Stimulated activated CD8-positive, alpha-beta memory T cell treated with anti-CD3 and anti-CD28 coated beads, Interleukin-4, amount 100 ng/mL, for 1 hour (primary cell): ENCODE measurements at places on chromosomes 6 and 20.
A peak's percentile ranks its signal among the peaks of the same experiment; 100 is the strongest.

DNA sequence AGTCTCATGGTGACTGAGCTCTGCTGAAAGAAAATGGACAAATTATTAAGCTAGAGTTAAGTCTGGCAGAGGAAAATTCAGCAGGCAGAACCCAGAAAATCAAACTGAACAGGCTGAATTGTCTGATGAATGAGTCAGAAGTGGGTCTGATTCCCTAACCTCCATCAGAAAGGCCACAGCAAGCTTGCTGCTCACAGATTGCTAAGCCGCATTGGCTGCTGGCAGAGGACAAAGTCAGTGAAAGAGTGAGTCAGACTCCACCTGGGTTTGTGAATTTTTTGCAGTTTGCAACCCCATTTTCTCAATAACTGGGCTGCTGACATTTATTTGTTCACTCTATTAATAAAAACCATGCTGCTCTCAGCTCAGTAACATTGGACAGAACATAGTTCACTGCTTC is 191.3 kb downstream of the EPM2A start:
- no peak for DNase-seq

GRCh38 chr6:30554962-30555815 is 1.1 kb downstream of the GNL1 start:
- no peak for DNase-seq

DNA sequence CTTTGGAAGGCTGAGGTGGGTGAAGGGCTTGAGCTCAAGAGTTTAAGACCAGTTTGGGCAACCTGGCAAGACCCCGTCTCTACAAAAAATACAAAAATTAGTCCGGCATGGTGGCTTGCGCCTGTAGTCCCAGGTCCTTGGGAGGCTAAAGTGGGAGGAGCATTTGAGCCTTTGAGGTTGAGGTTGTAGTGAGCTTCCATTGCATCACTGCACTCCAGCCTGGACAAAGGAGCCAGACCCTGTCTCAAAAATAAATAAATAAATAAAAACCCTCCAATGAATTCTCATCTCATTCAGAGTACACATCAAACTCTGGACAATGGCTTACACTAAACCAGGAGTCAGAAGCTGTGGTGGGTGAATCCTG is 31.8 kb downstream of the B4GALT5 start:
- no peak for DNase-seq

- DNase-seq = no peak
Observed at GRCh38 chr6:50699051-50699775, 14.1 kb upstream of the TFAP2D start.

DNA sequence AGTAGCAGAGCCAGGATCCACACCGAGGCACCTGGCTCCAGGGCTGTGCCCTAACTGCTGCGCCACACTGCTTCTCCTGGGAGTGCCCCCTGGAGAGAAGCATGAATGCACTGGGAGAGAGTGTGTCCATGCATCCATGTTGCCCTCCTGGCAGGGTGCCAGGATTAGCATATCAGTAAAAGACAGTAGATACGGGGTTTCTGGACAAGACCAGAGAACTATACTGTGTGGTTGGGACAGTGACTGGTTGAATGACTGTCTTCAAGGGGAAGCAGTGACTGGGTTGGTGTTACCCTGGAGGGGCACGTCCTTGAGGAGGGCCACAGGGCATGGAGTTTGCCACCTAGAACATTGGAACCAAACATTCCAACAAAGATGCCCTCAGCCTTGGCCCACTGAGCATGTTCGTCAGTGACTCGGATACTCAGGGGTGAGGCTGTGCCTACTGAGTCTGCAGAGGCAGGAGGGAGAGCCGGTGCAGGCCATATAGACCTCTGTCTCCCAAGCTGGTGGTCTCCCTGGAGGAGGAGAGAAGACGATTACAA is 288.8 kb downstream of the CDC5L start:
- DNase-seq = no peak

DNA sequence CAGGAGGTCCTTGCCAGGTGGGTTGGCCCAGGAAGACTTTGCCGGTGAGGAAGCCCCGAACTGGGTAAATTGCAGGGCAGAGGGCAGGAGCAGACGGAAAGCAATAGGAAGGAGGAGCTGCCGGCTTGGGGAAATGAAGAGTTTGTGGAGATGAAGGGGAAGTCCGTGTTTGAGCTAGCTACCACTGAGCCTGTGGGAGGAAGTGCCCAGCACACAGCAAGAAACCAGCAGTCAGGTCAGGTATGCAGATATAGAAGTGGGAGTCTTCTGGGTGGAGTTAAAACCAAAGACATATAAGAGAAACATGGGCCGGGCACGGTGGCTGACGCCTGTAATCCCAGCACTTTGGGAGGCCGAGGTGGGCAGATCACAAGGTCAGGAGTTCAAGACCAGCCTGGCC is 34.7 kb downstream of the CD24 start:
- DNase-seq = no peak

GRCh38 chr20:52459150-52459549 is 267.6 kb upstream of the ZFP64 start:
- DNase-seq = no peak

GRCh38 chr20:51220293-51220706 is 197.4 kb upstream of the KCNG1 start:
- DNase-seq = peak; percentile 7

DNA sequence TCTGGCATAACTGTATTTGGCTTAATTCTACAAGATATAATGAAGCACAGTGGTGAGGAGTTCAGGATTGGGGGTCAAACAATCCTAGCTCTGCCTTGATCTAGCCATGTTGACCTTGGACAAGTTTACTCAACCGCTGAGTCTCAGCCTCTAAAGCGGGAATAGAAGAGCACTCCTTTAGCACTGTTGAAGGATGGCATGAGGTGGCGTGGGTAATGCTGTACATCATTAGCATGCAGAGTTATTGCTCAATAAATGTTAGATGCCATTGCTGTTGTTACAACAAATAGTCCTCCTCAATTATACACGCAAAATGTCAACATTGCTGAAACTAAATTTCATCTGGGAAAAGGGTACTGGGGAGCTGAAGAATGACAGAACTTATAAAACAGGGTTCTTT is 78.6 kb downstream of the KIF13A start:
- DNase-seq = no peak
